GM04503 (cell line): ENCODE measurements at places on chromosomes 16 and 17.

DNA sequence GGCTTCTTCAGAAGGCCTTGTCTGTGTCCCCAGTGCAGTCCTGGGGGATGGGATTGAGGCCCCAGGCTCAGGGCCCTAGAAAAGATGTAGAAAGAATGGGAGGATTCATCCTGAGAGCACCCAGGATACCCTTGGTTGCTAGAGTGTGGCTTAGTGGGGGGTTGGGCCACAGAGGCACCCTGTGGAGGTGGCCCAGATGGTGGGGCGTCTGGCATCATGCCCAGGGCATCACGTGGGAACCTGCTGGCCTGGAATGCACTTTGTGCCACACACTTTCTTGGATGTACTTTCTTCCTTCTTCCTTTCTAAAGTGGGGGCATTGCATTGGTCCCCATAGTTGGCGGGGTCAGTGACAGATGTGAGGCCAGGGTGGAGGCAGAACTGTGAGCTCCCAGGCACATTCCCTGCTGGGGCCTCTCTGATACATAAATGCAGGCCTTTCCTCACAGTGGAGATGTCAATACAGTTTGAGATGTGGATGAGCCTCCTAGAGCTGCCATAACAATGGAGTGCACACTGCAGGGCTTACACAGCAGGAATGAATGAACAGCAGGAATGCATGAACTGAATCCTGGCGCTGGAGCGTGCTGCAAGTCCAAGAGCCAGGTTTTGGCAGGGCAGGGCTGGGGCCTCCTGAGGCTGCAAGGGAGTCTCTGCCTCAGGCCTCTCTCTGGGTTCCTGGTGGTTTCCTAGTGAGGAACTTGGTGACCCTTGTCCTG is 43.3 kb downstream of the MGAT5B start:
- DNase-seq = no peak

DNA sequence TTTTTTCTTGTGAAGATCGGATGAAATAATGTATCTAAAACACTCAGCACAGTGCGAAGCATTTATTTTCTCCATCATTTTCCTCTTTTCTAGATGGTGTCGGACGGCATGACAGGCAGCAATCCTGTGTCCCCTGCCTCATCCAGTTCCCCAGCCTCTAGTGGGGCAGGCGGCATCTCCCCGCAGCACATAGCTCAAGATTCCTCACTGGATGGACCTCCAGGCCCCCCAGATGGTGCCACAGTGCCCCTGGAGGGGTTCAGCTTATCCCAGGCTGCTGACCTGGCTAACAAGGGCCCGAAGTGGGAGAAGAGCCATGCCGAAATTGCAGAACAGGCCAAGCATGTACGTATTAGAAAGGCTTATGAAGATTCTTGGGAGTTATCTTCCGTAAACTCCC is 5.0 kb downstream of the SRCAP start:
- DNase-seq = no peak

DNA sequence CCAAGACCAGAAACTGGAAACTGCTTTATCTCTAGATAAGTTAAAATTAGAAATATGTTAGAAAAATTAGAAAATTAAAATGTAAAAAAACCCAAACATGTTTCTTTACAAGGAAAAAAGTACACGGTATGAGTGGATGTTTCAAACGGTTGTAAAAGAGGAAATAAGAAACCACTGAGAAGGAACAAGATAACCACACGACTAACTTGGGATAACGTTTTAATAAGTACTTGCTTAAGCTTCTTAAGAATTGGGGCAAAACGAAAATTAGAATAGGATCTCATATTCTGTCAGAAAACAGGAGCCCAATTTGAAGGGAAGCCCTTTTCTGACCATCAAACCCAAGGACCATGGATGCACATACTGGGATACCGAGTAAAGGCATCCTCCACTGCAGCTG is 31.0 kb downstream of the MBTPS1 start:
- no peak for DNase-seq

DNA sequence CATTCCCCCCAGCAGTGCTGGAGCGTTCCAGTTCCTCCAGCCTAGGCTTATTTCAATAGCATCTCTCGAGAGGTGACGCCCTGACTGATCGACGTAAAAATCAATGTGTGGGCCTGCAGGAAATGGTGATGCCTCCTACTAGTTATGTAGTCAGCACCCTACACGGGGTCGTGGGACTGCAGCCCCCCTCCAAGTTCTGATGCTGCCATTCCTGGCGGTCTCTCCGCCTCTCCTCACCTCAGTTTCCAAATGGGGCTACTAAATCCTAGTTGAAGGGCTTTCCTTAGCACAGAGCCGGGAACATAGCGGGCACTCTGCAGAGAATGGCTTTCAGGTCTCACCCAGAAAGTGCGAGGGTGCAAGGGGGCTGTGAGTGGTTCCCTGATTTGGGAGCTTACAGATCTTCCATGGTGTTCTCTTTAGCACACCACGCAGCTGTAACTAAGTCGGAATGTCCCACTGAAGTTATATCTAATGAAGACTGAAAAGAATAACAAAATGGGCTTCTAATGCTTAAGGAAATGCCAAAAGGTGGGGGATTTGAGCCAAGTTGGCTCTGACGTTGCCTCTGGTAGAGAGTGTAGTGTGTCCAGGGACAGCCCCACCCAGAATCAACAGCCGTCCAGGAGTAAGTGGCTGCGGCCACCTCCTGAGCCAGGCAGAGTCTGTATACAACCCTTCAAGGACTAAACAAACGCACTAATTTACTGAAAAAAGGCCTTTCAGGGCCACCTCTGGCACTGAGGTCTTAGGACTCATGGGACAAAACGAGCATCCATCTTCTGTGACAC is 299.7 kb upstream of the FOXF1 start:
- DNase-seq = no peak

DNA sequence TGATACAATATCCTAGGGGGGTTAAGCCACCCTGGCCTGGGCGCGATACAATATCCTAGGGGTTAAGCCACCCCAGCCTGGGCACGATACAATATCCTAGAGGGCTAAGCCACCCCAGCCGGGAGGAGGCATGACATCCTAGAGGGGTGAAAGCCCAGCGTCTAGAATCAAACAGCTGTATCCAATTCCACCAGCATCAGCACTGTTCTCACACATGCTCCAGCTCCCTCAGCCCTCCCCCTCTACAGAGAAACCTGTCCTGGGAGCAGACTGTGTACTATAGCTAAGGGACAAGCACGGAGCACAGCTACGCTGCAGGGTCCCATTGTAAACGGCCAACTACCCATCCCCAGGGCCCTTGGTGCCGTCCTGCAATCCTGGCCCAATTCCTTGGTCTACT is 6.2 kb downstream of the GINS2 start:
- no peak for DNase-seq

DNA sequence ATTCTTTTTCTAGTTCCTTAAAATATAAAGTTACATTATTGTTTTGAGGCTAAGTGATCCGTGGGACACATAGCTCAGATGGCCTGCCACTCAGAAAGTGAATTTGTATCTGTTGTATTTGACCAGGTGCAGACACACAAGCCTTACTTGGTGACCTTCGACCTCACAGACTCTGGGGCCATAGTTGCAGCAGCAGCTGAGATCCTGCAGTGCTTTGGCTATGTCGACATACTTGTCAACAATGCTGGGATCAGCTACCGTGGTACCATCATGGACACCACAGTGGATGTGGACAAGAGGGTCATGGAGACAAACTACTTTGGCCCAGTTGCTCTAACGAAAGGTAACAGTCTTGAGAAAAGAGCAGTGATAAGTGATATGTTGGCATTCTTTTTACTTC is 30.5 kb downstream of the TMEM11 start:
- no peak for DNase-seq

DNA sequence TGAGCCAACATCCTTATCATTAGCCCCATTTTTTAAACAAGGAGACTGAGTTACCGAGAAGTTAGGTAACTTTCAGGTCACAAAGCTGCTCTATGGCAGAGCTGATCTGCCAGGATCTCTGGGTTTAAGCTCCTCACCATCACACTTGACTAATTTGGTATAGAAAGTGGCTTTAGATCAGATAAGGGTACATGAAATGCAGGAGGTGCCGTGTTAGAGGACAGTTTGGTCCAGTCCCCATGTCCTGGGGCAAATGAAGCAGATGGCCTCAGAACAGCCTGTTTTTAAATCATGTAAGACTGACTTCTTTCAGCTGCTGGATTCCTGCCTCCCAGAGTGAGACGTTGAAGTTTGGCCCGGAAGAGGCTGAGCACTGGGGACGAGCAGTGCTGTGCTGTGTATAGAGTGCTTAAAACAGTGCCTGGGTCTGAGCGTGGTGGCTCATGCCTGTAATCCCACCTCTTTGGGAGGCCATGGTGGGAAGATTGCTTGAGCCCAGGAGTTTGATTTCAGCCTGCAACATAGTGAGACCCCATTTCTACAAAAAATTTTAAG is 187.0 kb upstream of the CACNG3 start:
- DNase-seq = no peak
